ENCODE measurements at places on chromosomes 4 and X. TPM values are rescaled to one million over a fixed set of nuclear protein-coding genes. Genes with fewer than 3 reads are reported as not detected.

The USP17L26 gene
- total RNA-seq: not detected

The GPRIN3 gene
- 1.4 TPM for total RNA-seq

The HTR2C gene
- total RNA-seq: not detected

The SYTL4 gene
- 5.2 TPM for total RNA-seq

DNA sequence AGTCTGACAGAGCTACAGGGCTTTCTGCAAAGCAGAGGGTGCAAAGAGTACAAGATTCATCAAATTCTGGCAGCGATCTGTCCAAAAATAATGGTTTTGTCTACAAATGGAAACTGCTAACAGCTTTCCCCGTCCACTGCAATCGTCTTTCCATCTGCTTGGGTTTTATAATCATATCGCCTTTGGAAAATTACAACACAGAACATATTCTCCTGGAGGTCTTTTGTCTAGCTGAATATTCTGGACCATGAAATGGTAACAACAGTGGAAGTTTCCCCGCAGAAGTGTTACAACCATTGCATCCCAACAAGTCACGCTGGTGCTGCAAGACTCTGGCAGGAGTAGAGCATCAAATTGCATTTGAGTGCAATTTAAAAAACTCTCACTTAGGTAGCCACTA is 101.2 kb upstream of the BOD1L1 start:
- DNase-seq: no peak

- no peak for DNase-seq
These were observed 7.6 kb downstream of the SLC2A9 start for GRCh38 chr4:10013722-10014121.

DNA sequence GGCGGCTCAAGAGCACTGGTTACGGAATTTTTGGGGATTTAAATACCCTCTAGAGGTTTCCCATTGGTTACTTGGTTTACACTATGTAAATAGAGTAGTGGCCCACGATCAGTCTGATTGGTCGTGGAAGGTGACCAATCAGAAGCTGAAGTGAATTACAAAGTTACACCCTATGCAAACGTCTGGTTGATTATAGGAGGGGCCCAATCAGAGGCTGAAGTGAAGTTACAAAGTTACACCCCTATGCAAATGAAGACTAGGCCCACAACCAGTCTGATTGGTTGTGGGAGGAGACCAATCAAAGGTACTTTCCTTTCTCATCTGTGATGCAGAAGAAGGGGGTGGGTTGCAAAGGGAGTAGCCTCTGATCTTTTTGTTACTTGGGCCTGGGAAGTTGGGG is 45.1 kb upstream of the HSD17B10 start:
- no peak for DNase-seq

DNA sequence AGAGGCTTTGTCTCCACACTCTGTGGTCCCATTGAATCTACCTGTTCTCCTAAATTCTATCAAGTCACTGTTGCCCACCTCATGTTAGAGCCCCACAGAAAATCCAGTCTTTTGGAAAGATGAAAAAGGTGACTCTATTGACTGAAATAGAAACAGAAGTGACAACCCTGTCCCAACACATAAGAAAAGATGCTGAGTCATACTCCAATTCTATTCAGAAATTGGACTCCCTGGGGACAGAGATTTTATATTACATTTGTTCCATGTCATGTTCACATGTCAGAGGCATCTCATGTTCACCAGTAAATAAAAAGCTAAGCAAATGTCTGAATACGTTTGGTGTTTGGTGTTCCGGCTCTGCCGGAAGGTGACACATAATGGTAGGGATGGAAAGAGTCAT is 2.9 kb upstream of the GRPR start:
- no peak for DNase-seq

DNA sequence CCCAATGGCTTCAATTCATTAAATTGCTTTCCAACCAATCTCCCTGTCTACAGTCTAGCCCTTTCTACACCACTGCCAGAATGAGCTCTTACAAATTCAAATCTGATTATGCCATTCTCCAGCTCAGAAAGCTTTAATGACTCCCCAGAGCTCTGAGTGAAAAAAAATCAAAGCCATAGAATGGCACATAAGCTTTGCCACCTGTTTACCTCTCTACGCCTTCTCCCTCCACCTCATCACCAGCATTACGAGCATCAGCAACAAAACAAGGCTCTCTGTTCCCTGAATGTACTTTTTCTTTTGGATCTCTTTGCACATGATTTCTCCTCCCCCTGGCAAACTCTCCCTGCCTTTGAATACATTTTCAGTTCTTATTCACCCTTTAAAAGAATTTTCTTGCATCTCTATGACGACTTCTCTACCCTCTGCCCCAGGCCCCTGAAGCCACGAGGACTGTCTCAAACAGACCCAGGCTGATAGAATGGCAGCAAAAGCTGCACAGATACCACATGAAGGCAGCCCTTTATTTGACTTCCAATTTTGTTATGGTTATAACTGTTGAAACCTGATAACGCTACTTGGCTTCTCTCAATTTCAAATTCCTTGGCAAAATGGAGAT is 516.0 kb downstream of the PCDH7 start:
- DNase-seq: no peak

- no peak for DNase-seq
These were observed 120.3 kb downstream of the RASL11B start for GRCh38 chr4:52982255-52982945.

DNA sequence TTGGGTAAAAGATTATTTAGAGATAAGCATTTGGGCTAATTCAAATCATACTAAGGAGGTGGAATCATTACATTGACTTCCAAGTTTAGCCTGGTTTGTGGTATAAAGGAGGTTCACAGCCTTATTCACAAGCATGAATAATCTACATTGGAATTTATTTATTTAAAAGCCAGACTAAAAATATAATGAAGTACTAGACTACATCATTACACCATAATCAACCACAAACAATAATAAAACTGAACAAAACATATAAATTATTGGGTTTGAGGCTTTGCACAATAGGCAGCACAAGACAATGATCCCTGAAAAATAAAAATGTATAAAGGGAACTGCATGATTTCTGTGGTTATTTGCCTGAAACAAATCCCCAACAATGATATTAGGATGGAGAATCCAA is 314.0 kb downstream of the GBA3 start:
- no peak for DNase-seq

- no peak for DNase-seq
These were observed 458.1 kb upstream of the INTU start for GRCh38 chr4:127174616-127175015.

GRCh38 chr4:69058410-69059059 is 37.7 kb upstream of the UGT2B7 start:
- DNase-seq: no peak

DNA sequence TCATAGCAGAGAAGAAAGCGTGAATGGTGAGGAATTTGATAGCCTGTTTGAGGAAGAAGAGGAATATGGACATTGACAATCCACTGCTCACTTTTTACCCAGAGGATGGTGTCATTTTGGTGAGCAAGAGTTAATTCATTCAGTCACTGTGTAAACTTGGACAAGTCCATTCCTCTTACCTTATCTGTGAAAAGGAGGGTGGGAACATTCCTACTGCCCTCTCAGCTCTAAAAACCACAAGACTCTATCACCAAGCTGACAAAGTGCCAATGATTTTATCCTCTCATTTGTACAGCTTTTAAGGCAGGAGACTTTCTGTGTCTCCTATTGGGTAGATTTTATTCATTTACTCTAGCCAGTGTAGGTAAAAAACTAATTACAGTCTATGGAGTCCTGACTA is 103.8 kb downstream of the LUZP4 start:
- no peak for DNase-seq

GRCh38 chr4:123784626-123785025 is 388.0 kb downstream of the SPRY1 start:
- DNase-seq: no peak

DNA sequence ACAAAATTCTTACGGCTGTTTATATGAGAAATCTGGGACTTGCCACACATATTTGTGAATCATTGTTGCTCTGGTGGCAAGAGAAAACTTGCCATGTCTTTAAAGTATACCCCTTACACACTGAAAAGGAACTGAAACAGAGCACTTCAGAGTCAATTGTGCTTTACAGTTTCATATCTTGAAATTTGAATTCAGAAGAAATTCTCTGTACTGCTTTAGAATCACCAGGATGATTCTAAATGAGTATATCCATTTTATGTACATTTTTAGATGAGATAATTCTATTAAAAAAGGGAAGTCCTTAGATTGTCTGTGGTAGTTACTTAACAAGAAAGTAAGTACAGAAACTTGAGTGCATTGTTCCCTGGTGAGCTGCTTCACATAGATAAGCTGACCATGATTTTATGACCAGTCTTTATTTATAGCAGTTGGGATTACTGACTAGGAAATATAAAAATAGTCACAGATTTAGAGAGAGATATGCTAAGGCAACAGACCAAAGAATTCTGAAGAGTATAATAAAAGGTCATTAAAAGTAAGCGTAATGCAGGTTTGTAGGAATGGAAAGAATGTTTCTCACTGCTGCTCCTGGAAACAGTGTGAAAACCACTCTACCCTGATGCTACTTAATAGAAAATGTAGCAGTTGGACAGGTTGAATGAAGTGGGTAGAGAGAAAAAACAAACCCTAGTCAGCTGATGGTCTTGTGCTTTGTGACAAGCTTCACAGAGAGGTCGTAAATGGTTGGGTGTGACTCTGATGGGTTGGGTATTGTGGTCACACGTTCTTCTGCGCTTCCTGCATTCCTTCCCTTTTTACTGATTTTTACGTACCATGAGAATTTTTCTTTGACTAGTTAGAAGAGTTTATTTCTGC is 41.0 kb downstream of the FNIP2 start:
- no peak for DNase-seq

DNA sequence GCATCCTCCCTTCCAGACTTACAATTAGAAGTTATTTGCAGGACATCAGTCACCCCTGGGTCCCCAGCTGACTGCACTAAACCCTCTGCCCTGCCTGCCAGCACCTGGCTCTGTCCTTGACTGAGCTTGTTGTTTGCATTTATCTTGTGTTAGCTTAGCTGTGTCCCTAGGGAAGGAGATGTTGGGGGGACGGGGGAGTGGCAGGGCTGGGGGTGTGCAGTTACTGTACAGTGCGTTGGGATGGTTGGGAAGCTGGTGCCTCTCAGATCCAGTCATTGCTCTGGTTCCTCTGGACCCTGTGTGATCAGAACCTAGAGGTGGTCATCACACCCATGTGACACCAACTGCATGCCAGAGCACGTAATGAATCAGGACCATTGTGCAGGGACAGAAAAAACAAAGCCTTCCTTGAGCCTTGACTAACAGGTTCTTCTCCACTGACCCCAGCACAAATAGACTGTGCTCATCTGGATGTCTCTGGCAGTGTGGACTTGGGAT is 32.7 kb upstream of the PROM1 start:
- DNase-seq: peak; percentile 13

GRCh38 chrX:134664202-134664601 is 5.9 kb upstream of the PLAC1 start:
- DNase-seq: no peak

- DNase-seq: no peak
These were observed 161.6 kb upstream of the HCCS start for GRCh38 chrX:10949541-10949940.

GRCh38 chr4:1843852-1844251 is 12.1 kb downstream of the LETM1 start:
- DNase-seq: no peak

DNA sequence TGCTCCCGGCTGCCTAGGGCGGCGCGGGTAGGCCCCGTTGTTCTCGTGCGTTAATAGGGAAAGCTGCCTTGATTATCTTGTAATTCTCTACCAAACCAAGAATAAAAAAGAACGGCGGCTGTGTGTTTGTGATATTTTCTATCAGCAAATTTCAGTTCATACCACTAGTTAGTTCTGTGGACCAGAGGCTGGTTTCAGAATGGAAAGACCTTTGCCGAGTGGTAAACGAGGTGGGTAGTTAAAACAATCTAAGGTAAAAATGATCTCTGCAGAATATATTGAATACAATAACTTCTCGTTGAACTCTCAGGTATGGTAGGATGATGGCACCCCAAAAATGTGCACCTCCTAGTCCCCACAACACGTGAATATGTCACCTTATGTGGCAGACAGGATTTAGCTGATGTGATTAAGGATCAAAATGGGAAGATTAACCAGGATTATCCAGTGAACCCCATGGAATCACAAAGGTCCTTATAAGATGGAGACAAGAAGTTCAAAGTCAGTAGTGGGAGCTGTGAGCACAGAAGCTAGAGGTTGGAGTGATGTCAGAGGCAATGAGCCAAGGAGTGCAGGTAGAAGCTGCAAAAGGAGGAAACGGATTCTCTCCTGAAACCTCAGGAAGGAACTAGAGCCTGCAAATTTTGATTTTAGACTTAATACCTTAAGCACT is 574 bp upstream of the CFAP97 start:
- DNase-seq: no peak

- no peak for DNase-seq
These were observed 88.9 kb upstream of the RPL34 start for GRCh38 chr4:108531461-108531860.

- no peak for DNase-seq
These were observed 7.7 kb upstream of the ARAP2 start for GRCh38 chr4:36251983-36252382.

GRCh38 chrX:47558436-47558835 is 2.6 kb upstream of the ARAF start:
- DNase-seq: no peak

- DNase-seq: no peak
These were observed 94.4 kb downstream of the HHIP start for GRCh38 chr4:144740316-144740715.

- DNase-seq: no peak
These were observed 108.8 kb upstream of the SORBS2 start for GRCh38 chr4:185920691-185921260.

DNA sequence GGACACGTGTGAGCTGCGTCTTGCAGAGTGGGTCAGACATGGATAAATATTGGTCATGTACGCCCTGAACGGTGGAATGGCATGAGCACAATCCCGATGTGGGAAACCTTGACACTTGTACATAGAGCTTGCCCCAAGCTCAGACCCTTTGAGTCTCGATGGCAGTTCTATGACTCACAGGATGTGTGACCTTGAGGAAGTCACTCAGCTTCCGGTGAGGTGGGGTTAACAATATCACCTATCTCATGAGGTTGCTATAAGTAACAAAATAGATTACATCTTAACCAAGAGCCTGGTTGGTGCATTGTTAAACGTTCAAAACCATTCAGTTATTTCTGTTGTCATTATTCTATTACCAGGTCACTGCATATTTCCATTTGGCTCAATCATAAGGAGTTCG is 109.1 kb upstream of the TBL1X start:
- DNase-seq: no peak

DNA sequence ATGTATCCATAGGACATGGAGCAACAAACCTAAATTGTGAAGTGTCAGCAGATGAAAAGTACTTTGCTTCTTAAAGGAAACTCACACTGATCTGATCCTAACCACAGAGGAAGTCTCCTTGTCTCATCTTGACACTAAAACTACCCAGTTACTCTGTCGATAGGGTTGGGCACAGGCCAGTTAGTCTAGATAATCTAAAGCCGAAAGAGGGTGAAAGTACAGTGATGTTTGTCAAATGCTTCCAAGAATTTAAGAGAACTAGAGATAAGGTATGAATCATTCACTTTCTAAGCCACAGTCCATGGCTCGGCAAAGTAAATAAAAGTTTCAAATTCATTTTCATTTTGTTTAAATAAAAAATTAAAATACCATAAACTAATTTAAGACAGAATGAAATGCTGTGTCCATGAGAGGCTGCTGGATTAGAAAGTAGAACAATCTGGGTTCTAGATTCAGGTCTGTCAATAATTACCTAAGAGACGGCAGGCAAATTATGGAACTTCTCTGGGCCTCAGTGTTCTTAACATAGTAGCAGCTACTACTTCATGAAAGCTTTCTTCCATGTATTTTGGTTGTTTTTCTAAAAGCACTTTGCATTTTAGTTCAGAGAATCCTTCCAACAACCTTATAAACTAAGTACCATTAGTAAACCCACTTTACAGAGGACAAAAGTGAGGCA is 176.7 kb downstream of the LDB2 start:
- no peak for DNase-seq

All from liver (tissue), 10 donors.